ENCODE measurements at places on chromosomes 2 and 18.

- DNase-seq = no peak
Measured at GRCh38 chr2:144959416-144959815, 439.5 kb upstream of the ZEB2 start.

GRCh38 chr2:169131587-169132512 lies 62.5 kb downstream of the DHRS9 start:
- DNase-seq = peak; percentile 59

GRCh38 chr2:96147593-96148201 lies 2.5 kb upstream of the DUSP2 start:
- no peak for DNase-seq

GRCh38 chr18:62741118-62741566 lies 25.8 kb downstream of the PHLPP1 start:
- DNase-seq = no peak

DNA sequence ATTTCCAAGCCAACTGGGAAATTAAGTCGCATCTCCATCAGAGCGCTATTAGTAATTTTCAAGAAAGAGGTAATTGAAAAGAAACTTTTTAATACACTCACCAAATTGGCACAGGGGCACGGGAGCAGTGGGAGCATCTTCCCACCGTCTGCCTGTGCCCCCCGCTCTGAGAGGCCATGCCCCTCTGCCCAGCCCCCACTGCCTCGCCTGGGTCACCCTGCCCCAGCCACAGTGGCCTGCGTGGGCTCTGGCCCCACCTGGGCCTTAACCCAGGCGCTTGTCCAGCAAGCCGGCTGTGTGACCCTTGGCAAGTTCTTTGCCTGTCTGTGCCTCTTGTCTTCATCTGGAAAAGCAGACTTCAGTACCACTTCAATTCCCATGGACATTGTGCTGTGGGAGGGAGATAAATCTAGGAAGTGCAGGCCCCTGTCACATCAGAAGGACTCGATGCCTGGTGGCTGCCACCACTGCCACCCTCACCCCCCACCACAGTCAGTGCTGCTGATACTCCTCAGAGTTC lies 31.9 kb downstream of the GLI2 start:
- DNase-seq = no peak

- DNase-seq = no peak
Measured at GRCh38 chr2:165877565-165878550, 75.7 kb downstream of the TTC21B start.

GRCh38 chr2:238131761-238132462 lies 6.6 kb upstream of the KLHL30 start:
- DNase-seq = no peak

DNA sequence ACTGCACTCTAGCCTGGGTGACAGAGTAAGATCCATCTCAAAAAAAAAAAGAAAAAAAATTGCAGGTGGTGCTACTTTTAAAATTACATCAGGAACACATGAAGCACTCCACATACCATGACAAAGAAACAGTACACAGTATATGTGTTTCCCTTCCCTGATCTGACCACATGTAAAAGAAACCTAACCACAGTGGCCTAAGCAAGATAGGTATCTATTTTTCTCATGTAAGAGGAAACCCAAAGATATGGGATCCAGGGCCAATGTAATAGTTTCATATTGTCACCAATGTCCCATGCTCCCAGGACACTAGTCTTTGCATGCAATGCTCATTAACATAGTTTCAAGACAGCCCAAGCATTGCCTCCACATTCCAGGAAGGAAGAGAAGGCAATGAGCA lies 99.9 kb downstream of the DYM start:
- DNase-seq = no peak

DNA sequence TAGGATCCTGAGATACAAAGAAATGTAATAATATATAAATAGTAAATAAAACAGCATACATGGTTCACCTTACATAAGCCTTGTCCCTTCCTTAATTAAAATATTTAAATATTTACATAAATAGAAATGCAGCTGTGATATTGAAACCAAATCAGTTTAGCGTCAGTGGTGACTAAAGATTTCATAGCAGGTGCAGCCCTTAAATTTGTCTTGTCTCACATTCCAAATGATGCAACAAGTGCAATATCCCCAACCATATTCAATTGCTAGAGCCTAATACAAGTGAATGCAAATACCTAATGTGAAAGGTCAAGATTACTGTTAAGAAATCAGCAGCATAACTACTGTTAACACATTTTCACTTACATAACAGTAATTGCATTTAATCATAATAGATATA lies 539.5 kb downstream of the NYAP2 start:
- DNase-seq = no peak

DNA sequence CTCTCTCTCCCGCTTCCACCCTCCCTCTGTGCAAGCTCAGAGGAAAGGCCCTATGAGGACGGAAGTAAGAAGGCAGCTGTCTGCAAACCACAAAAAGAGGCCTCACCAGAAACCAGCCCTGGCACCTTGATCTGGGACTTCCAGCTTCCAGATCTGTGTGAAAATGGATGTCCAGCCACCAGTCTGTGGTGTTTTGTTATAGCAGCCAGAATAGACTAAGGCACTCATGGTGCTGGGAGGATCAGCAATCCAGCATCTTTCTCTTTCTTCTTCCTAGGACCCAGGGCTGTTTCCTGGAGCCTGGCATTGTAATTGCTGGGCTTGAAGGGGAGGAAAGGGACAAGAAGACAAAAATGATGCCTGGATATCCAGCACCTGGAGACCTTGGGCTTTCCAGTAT lies 122.5 kb downstream of the SOCS6 start:
- DNase-seq = no peak

DNA sequence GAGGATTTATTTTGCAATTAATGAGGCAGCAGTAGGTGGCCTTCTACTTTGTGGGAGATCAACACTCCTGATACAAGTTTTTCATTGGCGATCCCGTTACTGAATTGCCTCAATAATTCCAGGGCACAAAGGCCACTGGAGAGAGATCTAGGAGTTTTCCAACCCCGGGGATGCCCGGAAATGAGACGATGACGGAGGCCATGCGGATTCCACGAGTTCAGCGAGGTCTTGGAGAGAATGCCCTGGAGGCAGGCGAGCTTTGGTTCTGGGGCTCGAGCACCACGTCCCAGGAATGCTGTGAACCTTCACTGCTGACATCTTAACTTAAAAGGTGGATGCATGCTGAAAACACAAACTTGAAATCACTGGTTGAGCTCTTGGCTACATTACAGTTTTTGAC lies 74.2 kb downstream of the LDLRAD4 start:
- DNase-seq = no peak

DNA sequence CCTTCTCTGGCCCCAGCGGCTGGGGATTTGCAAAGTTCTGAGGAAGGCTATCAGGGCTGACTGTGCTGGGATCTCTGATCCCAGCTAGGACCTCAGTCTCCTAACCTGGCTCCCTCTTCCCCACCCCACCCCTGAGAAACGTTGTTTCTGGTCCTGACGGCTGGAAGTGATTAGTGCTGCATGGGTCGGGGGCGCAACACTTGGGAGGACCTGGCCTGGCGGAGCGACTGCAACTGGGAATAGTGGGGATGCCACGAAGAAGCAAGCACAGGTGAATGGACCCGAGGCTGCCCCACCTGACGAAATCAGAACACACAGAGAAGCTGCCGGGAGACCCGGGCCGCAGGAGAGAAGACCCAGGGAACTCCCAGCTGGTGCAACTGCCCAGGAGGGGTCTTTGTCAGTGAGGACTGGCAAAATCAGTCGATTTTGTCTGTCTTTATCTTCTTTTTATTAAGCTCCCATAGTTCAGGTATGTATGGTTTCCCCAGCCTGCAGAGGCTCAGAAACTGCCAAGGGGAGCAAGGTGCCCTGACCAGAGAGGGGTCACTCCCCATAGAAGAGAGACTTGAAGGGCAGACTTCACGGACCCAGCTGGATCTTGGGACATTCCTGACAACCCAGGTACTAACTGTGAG lies 656 bp upstream of the LBX2 start:
- no peak for DNase-seq

DNA sequence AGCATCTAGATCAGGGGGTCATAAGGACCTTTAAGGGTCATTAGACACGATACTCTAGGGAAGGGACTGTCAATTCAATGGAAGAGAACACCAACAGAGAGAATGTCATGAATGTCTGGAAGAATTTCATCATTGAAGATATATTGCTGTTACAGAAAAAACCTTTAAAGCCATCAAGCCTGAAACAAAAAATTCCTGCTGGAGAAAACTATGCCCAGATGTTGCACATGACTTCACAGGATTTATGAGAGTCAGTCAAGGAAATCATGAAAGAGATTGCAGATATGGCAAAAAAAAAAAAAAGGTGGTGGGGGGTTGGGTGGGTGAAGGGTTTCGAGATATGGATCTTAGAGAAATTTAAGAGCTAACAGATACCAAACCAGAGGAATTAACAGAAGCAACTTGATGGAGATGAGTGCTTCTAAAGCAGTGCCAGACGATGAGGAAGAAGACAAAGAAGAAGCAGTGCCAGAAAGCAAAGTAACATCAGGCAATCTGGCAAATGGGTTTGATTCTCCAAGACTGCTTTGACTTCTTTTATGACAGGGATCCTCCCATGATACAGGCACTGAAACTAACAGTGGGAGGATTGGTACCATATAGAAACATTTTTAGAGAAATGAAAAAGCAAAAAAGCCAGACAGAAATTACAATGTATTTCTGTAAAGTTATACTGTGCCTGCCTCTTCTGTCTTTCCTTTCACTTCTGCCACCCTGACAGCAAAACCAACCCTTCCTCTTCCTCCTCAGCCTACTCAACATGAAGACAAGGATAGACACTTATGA lies 28.5 kb downstream of the MAP4K3 start:
- DNase-seq = no peak

DNA sequence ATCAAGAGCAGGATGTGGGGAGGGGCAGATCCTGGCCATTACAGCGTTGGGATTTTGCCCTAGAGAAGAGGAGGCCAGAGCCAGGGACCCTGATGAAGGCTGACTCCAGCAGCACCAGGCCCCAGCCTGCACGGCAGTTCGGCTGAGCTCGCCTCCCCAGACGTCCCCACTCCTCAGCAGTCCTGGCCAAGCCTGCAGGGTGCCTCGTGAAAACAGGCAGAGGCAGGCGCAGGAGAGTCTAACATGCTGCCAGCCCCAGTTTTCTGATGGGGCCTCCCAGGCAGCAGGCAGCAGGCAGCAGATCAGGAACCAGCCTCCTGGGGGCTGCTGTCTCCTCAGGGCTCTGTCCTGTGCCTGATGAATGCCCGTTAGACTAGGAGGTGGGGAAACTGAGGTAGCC lies 19.7 kb upstream of the GLI2 start:
- no peak for DNase-seq

- DNase-seq = no peak
Measured at GRCh38 chr2:10863837-10864236, 47.9 kb upstream of the KCNF1 start.

- peak; percentile 57 for DNase-seq
Measured at GRCh38 chr2:64730551-64731262, 77.0 kb upstream of the SERTAD2 start.

GRCh38 chr18:31382107-31382506 lies 5.5 kb downstream of the DSG4 start:
- no peak for DNase-seq

GRCh38 chr2:191941376-191941929 lies 94.6 kb upstream of the CAVIN2 start:
- DNase-seq = no peak

GRCh38 chr2:7083580-7084509 lies 166.6 kb downstream of the RNF144A start:
- DNase-seq = peak; percentile 45

DNA sequence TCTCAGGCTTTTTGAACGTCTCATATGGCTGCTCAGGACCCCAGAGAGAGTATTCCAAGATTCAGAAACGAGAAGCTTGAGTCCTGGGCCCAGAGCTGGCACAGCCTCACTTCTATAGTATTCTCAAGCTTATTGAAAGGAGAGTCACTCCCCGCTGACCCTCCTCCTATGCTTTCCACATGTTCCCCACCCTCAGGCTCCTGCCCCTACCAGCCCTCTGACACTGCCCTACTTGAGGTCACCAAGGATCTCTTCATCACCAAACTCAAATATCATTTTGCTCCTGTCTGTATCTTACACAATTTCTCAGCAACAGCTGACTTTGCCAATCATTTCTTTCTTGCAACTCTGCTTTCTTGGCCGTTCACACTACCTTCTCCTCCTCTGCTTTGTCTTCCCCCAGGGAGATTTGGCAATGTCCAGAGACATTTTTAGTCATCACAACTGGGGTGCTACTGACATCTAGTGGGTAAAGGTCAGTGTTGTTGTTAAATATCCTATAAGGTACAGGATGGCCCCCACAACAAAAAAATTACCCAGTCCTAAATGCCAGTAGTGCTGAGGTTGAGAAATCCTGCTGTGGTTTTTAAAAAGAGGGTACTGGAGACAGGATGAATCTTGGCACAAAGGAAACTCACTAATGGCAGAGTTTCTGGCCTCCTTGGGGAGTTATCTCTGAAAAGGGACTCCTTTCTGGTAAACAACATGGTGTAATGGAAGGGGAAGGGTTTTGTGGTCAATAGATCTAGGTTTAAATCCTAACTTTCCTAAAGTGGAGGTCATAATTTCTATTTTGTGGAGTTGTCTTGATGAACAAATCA lies 26.9 kb upstream of the INSIG2 start:
- DNase-seq = peak; percentile 69

- no peak for DNase-seq
Measured at GRCh38 chr2:63444565-63445288, 143.6 kb downstream of the WDPCP start.

All from SW480 (cell line).